ENCODE measurements at places on chromosomes 11 and 22.

DNA sequence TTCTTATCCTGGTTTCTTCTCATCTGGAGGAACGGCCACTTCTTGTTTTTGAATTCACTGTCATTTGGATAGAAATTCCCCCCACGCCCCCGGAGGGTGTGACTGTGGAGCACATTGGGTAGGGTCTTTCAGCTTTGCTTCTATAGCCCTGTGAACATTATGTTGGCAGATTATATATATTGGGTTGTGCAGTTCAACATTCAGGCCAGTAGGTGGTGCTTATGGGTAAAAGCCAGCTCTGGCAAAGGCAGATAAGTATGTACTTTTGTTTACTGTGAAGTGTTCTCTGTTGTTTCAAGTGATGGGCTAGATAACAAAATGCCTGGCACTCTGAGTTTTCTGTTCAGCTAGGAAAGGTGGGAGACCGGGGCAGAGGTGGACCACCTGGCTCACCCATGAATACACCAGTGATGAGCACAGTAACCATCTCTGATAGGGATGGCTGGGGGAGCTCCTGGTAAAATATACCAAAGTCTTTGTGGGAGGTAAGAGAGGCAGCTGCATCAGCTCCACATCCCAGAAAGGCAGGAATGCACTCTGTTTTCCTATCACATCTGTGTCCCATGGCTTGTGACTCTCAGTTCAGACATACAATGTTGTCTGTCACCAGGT lies 1348.2 kb upstream of the RAG2 start:
- DNase-seq: no peak

DNA sequence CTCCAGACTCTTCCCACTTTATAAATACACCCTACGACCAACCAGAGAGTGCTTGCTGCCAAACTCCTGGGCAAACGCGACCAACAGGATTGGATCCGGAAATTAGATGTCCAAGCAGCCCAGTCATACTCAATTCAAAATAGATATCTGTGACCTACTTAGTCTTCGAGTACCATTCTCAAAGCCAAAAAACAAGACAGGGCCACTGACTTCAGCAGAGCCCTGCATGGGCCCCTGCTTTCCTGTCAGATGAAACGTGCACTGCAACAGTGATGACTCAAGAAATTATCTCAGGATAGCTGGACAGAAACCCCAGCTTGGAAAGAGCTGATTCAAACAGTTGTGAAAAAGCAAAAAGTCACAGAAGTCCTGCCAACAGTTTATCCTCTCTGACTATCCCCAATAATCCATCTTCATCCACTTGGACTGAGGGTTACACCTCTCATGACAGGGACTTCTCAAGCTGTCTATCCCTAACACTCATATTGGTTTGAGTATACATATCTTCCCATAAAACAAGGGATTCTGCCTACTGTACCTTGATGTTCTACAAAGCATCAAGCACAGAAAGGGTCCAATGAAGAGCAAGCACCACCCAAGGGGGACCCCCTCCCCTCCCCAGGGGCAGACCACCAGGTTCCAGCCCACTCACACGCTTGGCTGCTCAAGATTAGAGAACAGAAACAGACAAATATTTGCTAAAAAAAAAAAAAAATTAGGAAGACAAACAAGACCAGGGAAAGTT lies 17.4 kb downstream of the SMCO4 start:
- DNase-seq: peak; percentile 70

- peak; percentile 53 for DNase-seq
Measured at GRCh38 chr11:121464352-121464946, 11.7 kb upstream of the SORL1-AS1 start.

DNA sequence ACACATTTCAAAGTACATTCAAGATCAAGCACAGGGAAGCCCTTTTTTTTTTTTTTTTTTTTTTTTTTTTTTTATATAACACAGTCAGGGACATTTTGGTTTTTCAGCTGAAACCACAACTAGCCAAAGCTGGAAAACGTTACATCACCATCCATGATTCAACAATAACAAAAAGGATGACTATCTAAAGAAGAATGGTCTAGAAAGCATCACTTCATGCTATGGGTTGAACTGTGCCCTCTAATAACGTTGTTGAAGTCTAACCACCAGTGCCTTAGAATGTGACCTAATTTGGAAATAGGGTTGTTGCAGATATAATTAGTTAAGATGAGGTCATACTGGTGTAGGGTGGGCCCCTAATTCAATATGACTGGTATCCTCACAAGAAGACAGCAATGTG lies 46.6 kb downstream of the MTMR2 start:
- no peak for DNase-seq

DNA sequence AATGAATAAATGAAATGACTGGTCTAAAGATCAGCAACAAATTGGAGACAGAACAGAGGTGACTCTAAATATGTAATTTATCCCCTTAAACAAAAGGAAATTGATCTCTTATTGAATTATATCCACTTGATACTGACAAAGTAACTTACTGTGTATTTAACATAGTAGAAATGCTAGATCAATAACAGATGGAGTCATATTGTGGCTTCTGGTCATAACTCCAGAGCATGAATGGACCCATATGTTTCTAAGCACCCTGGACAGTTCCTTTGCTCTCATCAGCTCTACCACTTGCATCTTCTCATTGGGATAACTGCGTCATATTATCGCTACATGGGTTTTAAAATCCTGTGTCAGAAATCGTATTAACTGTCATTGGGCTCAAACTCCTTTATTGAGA lies 222.3 kb downstream of the ETS1 start:
- no peak for DNase-seq

- no peak for DNase-seq
Measured at GRCh38 chr22:35437049-35437448, 37.1 kb downstream of the MCM5 start.

GRCh38 chr11:43516316-43516850 lies 157.7 kb downstream of the TTC17 start:
- DNase-seq: no peak

DNA sequence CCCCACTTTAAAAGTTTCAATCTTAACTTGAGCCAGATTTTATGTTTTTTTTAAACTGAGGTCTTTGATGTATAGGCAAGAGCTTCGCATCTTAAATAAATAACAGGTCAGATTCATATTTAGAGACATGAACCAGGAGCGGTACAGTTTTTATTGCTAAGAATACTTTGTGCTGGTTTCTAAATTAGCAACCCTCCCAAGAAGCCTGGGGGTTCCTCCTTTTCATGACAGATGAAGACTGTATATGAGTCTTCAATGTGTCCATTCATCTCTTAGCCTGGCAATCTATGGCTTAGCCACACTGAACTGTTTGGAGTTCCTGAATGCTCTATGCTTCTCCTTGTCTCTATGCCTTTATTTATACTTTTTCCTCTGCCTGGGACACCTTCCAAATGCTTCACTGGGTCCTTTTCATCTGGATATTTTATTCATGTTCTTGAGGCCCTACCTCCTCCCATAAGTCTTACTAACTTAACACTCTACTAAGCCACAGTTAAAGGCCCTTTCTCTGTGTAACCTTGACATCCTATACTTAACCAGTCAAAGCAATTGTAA lies 338.6 kb downstream of the INSC start:
- DNase-seq: no peak
